Lower leg skin (tissue), 4 donors: ENCODE measurements at places on chromosomes 16 and 17. TPM values are rescaled to one million over a fixed set of nuclear protein-coding genes. Genes with fewer than 3 reads are reported as not detected.

DNA sequence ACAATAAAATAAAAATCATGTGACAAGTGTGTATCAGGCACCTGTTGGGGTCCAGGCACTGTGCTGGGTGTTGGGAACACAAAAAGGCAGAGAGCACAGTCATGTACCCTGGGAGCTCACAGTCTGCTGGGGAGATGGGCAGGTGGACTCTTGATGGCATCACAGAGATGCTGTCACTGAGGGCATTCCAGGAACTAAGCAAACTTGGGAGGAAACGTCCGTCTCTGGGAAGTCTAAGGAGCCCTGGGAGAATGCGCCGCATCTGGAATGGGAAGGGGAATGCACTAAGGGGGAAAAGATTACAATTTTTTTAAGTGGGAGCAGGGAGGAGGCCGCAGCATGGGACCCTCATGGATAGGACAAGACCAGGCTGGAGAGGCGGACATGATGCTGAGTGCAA, 80.9 kb upstream of the ZNF423 start:
- DNase-seq = no peak

GRCh38 chr17:613725-614124, 100.9 kb downstream of the VPS53 start:
- no peak for DNase-seq

DNA sequence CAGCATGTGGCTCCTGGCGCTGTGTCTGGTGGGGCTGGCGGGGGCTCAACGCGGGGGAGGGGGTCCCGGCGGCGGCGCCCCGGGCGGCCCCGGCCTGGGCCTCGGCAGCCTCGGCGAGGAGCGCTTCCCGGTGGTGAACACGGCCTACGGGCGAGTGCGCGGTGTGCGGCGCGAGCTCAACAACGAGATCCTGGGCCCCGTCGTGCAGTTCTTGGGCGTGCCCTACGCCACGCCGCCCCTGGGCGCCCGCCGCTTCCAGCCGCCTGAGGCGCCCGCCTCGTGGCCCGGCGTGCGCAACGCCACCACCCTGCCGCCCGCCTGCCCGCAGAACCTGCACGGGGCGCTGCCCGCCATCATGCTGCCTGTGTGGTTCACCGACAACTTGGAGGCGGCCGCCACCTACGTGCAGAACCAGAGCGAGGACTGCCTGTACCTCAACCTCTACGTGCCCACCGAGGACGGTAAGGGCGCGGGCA, 645 bp downstream of the NLGN2 start:
- no peak for DNase-seq

GRCh38 chr16:87037012-87037411, 280.2 kb downstream of the C16orf95 start:
- no peak for DNase-seq

DNA sequence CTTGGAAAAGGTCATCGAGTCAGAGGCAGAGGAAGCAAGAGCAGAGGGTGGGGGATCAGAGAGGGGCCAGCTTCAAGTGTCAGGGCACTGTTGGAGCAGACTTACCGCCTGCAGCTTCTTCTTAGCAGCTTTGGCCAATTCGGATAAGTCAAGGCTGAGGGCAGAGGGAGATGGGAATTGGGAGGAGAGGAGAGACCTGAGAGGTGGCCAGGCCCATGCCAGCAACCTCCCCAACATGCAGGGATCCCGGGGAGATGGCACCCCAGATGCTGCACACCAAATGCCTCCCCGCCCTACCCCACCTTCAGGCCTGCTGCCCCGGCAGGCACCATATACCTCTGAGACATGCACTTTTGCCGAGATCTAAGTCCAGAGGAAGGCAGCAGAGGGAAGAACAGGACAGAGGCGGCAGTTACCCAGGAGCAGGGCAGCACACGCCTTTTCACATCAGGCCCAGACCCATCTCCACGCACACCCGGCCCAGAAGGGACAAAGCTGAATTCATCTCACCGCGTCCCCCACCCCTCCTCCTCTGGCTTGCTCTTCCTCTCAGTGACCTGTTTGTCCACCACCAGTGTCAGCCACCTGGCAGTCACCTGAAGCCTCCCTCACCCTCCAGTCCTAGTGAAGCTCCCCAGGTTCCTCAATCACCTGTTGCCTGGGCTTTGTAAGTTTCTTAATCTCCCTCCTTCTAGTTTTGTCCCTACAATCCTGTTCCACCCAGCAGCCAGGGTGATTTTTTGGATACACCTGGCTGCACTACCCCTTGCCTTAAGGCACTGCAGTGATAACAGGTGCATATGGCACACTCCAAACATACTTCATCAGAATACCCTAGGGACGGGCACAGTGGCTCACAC, 10.4 kb downstream of the TP53I13 start:
- no peak for DNase-seq

- no peak for DNase-seq
Measured at GRCh38 chr17:30228011-30228410, 7.5 kb downstream of the SLC6A4 start.

GRCh38 chr17:47789611-47790561, 31.7 kb downstream of the OSBPL7 start:
- DNase-seq = no peak

- no peak for DNase-seq
Measured at GRCh38 chr17:45705123-45706009, 78.8 kb upstream of the CRHR1 start.

GRCh38 chr17:83064021-83064731, 15.2 kb upstream of the METRNL start:
- peak; percentile 84 for DNase-seq

- DNase-seq = no peak
Measured at GRCh38 chr16:56708525-56709442, 21.1 kb upstream of the NUP93 start.

GRCh38 chr17:78140169-78141051, 5.8 kb upstream of the C17orf99 start:
- peak; percentile 97 for DNase-seq

GRCh38 chr17:49361129-49361901, 735 bp downstream of the ZNF652 start:
- peak; percentile 87 for DNase-seq

DNA sequence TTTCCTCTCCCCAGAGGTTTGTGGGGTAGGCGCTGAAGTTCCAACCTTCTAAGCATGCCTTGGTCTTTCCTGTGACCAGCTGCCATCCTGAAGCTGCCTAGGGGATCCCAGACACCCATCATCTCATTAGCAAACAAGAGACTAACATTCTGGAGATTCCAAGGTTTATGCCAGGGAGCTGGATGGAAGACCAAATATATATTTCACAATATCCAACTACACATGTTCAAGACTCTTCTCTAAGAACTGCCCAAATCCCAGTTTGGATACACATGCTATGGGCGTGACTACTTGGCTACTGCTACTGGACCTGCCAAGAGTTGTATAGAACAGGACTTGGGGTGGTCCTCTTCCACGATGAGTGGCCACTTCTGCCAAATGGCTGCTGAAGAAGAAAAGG, 93.0 kb upstream of the RCVRN start:
- no peak for DNase-seq

GRCh38 chr17:57557834-57558681, 187.0 kb downstream of the CCDC182 start:
- no peak for DNase-seq

CCL13 gene
- 1.9 TPM for total RNA-seq

ALOX12B gene
- total RNA-seq = 181 TPM

SULT1A4 gene
- total RNA-seq = 20.9 TPM

AIPL1 gene
- not detected for total RNA-seq

DNAH9 gene
- 1.9 TPM for total RNA-seq

PMFBP1 gene
- total RNA-seq = 2.9 TPM
